ENCODE measurements at places on chromosomes 1 and 21.

DNA sequence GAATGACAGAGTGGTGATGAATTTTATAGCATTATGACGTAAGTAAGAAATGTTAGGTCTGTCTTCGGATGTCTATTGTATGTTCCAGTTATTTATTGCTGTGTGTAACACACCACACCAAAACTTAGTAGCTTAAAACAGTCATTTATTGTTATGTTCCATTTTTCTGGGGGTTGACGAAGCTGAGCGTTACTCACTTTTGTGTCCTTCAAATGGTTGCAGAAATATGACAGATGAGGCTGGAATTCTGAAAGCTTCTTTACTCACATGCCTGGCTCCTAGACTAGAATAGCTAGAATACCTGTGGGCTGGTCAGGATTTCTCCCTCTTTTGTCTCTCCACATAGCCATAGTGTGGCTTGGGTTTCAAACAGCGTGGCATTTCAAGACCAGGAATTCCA, 62.1 kb upstream of the S1PR1 start:
- no peak for DNase-seq

DNA sequence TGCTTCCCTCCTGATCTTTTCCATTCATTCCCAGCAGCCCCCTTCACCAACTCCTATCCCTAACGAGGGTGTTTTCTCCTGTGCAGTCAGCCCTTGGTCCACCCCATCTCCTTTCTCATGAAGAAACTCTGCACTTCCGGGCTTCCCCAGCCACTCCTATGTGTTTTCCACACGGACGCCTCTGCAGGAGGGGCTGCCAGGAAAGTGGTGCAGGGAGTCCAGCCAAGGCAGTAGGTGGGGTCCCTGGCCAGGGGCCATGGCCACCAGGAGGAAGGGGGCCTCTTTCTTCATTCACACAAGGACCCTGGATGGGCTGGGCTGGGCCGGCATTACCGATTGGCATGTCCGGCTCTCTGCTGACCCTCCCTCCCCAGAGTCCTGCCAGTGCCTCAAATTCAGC, 72.8 kb upstream of the EFHD2 start:
- no peak for DNase-seq

GRCh38 chr1:161009602-161010211, 11.2 kb downstream of the F11R start:
- DNase-seq = no peak

GRCh38 chr1:60874718-60875117, 207.6 kb upstream of the NFIA start:
- no peak for DNase-seq

DNA sequence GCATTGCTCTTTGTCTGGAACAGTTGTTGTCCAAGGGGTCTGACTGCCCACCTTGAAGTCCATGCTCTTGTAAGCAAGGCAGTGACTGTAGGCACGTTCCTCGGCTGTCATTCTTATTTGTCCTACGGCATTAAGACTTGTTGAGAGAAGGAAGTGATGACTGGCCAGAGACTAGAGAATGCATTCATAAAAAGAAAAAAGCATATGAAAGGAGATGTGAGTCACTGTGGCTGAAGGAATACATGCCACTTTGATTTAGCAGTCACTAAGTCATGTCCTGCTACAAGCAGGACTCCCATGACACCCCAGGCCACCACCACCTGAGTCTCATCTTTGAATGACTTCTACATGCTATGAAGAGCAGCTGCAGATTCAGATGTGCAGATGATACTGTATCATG, 50.5 kb downstream of the CNN3 start:
- DNase-seq = no peak

GRCh38 chr1:69898403-69898947, 306.9 kb downstream of the LRRC40 start:
- no peak for DNase-seq

- no peak for DNase-seq
Observed at GRCh38 chr1:167685844-167686243, 35.9 kb upstream of the MPZL1 start.

- no peak for DNase-seq
Observed at GRCh38 chr1:156868341-156868740, 7.7 kb downstream of the NTRK1 start.

DNA sequence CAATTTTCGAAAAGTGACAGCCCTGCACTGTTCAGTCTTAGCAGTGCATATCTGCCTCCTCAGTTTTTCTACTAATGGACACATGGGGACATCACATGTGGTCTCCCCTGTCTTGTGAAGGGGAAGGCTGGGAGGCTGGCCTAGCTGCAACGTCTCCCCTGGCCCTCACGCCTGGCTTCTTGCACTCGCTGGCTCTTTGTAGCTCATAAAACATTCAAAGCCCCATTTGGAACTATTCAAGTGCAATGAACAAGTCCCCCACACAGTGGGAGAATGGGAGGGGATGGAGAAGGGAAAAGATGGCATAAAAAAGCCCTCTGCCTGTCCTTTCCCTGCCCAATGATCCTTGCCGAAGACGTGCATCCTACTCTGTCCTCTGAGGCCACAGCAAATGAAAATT, 73.6 kb downstream of the PGBD5 start:
- no peak for DNase-seq

DNA sequence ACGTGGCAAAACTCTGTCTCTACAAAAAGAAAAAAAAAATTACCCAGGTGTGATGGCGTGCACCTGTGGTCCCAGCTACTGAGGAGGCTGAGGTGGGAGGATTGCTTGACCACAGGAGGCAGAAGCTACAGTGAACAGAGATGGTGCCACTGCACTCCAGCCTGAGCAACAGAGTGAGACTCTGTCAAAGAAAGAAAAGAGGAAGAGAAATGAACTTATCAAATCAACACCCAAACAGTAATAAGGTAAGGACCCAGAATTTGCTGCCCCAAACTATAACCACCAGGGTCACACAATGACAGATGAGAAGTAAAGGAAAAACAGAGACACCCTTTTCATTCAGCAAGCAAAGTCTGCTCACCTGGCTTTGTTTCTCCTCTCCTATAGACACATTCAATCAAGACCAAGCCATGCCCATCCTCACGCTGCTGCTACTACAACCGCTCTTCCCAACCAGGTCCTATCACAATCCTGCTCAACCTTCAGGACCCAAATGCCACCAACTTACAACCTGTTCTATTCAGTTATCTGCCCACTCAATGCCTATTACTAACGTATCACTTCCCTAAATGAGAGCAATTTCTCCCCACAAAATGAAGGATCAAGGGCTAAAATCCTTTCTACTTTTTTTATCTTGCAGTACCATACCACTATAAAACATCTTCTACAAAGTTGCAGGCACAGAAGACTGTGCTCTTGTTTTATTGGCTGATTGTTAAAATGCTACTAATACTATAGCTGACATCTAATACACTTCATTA, 183.5 kb downstream of the RERE start:
- no peak for DNase-seq
